ENCODE measurements at places on chromosomes 1 and 21.

DNA sequence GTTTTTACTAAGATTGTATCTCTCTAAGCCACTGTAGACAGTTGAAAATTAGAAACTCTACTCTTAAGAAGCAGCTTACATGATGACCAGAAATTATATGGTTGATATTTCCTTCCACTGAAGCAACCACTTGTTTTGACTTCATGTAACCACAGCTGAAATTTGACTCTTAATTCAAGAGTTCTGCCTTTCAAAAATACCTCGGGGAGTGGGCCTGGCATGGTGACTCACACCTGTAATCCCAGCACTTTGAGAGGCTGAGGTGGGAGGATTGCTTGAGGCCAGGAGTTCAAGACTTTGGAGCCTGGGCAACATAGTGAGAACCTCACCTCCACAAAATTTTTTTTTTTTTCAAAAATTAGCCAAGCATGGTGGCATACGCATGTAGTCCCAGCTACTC is 4.3 kb downstream of the AMPD1 start:
- no peak for DNase-seq

DNA sequence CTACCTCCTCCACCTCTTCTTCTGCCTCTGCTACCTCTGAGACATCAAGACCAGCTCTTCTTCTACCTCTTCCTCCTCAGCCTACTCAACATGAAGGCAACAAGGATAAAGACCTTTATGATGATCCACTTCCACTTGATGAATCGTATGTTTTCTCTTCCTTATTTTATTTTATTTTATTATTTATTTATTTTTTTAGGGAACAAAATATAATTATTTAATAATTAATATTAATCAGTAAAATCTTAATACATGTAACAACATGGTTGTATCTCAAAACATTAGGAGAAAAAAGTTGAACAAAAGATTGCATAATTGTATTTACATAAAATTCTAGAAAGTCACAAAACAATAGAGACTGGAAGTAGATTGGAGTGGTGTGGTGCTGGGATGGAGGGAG is 13.1 kb upstream of the HRNR start:
- no peak for DNase-seq

GRCh38 chr1:110346690-110347089 is 7.5 kb downstream of the RBM15 start:
- no peak for DNase-seq

DNA sequence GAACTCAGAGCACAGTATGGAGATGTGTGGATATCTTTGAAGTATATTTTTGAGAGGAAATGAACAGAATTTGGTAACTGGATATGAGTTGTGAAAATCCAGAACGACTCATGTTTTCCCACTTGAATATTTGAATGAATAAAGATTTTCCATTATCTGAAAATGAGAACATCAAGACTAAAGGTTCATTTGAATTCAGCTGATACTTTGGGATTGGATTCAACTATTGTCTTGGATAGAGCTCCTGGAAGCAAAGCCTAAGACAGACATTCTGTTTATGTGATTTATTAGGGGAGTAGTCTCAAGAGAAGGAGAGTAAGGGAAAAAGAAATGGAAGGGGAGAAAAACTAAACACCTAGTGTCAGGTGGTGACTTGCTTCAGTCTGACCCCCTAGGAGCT is 256.0 kb upstream of the LYPLAL1 start:
- DNase-seq, result no peak

DNA sequence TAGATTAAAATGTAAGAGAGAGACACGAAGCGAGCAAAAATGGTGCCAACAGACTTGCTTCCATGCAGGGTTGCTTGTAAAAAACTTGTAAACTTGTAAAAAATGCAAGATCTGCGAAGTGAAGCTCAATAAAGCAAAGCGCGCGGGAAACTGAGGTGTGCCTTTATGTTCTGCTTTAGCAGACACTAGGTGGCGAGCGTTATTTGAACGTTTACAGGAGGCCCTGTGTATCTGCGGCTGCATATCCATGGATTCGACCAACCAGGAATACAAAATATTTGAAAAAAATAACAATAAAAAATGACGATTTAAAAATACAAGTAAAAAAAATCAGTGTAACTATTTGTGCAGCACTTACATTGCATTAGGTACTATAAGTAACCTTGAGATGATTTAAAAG is 1.5 kb downstream of the UBE2G2 start:
- DNase-seq, result no peak

DNA sequence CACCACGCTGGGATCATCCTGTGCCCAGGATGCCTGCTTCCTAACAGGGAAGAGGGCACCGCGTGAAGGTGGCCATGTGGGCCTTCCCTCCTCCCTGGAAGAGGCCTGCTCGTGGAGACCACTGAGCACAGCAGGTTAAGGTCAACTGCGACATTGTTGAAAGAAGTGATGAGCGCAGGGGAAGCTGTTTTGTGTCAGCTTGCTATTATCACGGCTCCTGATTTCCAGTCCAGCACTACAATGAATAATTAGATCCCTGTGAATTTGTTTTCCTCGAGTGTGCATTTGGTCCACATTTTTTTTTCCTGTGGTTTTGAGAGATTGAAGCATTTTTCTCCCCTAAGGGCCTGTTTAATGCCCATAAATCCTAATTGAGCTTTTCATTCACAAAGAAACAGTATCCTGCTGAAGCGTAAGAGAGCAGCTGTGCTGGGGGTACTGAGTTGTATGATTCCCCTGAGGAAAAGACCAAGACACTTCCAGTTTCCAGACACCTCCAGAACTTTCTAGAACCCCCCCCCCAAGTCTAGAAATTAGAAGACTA is 204.9 kb downstream of the KCNJ6 start:
- DNase-seq, result no peak

GRCh38 chr1:80891871-80892270 is 908.9 kb upstream of the ADGRL2 start:
- DNase-seq, result no peak

Data from immature natural killer cell (primary cell).